SHP77 (cell line): ENCODE measurements at places on chromosomes 5 and 9.

DNA sequence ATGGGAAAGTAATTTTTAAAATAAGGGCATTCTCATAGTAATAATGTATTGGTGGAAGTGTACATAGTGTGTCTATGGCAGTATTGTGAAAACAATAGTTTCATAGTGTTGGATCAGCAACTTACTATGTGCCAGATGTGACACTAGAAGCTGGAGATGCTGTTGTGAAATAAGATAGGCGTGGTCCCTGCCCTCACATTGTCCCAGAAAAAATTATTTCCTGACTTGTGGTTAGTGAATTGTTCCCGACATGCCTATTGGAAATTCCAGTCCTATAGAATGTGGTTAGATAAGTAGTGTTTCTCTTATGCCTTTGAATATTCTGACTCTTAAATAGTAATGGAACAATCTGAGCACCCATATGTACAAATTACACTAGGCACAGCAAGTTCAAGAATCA, 55.3 kb upstream of the MTAP start:
- no peak for DNase-seq

DNA sequence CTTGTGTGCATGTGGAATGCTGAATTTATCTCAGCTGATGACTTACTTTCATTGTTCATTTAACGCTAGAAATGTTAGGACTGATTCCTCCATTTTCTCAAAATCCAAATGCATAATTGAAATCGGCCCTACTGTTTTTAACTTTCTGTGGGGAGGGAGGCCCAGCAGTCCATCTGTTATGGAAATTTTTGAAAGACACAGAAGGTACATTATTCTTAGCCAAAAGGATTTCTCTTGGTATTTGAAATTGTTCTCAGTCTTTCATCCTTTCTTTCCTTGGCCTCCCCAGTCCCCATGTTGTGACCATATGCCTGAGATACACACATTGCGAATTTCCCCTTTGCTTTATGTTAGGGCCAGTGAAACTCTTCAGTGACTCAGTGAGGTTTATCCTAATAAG, 549.9 kb downstream of the IRX1 start:
- no peak for DNase-seq

- DNase-seq, result no peak
Measured at GRCh38 chr5:170576602-170577535, 73.0 kb downstream of the KCNIP1 start.

DNA sequence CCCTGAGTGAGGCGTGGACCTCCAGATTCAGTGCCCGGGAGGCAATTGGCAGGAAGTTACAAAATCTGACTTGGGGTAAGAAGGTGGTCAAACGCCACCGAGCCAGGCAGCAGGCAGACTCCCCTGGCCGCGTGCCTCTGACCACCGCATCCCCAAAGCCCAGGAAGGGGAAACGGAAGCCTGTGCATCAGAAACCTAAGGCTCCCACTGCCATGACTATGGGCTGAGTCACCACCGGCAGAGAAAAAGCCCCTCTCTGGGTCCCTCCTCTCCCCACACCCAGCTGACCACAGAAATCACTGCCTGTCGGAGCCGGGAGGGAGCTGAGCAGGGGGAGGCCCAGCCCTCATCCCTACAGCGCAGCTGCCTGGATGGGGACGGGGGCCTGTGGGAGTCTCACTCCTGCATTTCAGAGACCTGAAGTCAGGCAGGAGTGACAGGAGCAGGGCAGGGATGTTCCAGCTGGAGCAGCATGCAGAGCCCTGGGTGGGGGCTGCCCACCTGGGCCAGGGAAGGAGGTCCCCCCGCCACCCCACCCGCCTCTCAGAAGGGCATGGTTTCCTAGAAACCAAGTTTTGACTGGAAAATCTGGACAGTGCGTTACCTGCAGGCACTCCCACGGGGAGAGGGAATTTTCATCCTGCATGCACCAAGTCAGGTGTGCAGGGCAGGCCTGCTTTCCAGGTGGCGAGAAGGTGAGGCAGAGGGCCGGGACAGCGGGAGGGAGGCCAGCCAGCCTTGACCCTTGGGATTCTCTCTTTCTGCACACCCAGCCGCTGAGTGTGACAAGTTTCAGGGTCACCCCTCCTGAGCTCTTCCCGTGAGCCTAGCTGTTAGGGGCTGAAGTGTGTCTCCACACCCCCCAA, 68.2 kb downstream of the LRSAM1 start:
- DNase-seq, result no peak

DNA sequence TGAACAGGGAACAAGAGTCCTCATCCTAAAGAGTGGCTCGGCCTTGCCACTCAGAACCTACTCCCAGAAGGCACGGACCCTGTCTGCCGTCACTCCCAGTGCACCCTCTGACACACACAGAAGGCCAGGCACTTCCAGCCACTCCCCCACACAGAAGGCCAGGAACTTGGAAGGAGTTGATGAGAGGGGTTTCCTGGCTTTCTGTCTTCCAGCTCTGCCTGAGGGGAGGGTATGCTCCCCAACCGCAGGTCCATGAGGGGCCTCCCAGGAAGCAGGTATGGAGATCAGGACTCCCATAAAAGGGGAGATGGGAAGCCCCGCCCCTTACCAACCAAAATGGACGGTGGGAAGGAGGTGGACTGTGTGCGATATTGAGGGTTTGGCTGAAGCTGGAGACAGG, 247.6 kb upstream of the IRX4 start:
- no peak for DNase-seq
